Stimulated activated CD4-positive, alpha-beta T cell treated with anti-CD3 and anti-CD28 coated beads, TNF-alpha, amount 100 ng/mL, for 4 hours (primary cell): ENCODE measurements at places on chromosomes 2 and 18.

DNA sequence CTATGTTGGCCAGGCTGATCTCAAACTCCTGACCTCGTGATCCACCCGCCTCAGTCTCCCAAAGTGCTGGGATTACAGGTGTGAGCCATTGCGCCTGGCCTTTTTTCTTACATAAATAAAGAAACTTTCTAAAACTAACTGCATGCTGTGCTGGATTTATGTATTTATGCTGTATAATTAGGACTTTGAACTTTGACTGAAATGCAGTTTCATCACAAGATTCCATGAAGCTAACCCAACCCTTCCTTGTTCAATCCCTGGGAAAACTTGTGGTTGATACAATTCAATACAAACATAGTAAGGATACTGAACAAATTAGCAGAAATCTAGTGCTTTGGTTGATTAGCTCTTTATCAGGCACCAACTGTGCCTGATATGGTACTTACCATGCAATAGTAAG, 20.9 kb upstream of the SLC35F5 start:
- DNase-seq: no peak

DNA sequence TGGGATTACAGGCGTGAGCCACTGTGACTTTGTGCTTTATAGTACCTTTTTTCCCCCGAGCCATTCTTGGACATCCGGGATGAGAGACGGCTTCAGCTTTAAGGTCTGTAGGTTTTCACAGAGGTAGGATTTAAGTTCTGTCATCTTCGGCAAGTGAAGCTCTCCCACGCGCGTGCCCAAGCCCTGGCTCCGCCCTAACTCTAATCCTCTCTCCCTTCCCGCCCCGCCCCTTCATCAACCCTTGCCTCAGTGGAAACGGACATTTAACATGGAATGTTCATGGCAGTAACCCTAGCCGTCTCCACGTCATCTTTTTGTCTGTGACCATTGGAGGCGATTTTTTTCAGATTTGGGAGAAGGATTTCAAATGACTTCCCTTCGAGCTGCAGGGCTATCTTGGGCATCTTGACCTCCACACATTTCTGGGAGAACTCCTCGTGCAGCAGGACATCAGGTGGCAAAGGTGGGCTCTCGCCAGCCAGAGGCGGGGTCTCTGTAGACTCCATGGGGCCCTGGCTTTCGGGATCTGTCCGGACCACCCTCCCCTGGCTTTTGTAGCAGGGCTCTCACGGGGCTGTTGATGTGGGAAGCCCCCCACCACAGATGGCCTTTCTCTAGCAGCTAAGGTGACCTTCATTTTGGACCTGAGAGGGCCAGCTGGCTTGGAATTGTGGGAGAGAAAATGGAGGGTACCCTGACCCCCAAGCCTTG, 6.8 kb downstream of the COLEC11 start:
- no peak for DNase-seq

DNA sequence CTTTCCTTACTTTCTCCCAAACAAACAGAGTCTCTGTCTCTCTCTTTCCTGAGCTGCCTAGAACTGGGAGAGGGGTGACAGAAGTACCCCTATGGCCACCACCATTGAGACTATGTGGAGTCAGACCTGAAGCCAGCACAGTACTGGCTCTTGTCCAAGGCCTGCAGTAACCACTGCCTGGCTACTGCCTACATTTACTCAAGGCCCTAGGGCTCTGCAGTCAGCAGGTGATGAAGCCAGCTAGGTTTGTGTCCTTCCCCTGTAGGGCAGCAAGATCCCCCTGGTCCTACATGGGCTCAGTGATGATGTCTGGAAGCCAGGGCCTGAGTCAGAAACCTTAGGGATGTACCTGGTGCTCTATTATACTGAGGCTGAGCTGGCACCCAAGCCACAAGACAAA, 12.2 kb downstream of the MYO3B start:
- DNase-seq: no peak

DNA sequence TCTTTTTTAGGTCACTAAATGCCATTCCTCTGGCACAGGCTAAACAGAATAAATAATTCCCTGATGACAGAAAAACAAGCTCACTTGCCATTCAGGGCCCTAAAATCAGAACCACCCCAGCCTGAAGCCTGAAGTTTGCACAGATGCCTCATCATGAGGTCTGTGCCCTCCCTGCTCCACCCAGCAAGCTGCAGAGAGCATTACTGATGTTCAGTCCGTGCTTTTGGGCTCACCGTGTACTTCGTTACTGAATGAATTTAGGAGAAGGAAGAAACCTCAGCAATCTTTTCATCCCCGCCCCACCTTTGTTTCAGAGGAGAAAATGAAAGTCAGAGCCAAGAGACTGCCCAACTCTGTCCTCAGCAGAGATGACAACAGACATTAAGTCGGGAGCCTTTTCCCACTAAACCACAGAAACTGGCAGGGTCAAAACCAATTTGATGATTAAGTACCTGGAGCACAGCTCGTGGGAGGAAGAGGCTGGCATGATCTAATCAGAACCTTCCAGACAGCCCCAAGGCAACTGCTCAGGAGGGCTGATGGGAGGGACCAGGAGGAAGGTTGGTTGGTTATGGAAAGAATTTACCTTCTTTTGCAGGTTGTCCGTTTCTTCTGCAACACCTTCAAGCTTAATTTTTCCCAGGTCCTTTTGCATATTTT, 122.7 kb downstream of the LAMA1 start:
- no peak for DNase-seq

- no peak for DNase-seq
Observed at GRCh38 chr18:4248686-4249085, 206.4 kb downstream of the DLGAP1 start.

DNA sequence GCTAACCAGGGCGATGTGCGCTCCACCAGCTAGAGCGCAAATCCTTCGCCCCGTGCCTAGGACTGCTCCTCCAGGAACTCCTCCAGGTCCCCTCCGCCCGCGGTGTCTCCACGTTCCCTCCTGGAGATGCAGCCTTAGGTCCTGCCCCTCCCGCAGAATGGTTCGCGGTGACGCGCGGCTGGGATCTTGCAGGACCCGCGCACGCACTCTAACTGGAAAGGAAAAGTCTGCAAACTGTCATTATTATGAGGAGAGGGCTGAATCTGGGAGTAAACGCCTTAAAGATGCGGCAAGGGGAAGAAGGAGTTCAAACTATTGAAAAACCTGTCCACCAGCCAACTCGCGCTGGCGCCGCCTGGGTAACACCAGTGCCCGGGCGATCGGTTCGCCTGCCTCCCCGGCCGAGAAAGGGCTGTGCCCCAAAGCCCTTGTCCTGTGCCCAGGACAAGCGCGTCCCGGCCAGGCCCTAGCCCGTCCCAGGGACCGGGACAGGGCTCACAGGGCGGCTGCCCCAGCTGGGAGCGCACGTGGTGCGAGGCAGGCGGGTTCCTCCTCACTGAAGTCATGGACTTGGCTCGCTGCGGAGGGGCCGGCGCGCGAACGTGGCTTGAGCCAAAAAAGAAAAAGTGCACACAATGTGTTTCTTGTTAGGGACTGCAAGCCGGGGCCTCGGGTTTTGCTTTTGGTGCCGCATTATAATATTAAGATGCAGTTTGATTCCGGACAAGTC, 5.5 kb upstream of the ID2 start:
- DNase-seq: no peak

GRCh38 chr2:140814141-140814540, 1316.7 kb downstream of the LRP1B start:
- no peak for DNase-seq
